Fibroblast of mammary gland (primary cell): ENCODE measurements at places on chromosomes 11 and 22.
A peak's percentile ranks its signal among the peaks of the same experiment; 100 is the strongest.

DNA sequence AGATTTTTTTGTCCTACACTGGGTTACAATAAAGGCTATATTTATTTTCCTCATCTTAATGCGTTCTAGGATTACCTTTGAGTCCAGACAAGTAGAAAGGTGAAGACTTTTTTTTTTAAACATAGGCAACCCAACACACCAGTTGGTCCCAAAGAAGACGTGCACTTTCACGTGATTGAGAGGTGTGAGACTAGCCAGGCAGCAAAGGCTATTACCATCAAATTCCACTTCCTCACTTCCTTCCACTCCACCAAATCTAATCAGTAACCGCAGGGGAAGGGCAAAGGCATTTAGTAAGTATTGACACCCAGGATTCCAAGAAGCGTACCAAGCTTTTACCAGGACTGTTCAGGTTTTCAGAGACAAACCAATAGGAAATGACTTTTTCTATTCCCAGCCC is 109.3 kb downstream of the APIP start:
- no peak for DNase-seq

- DNase-seq: peak; percentile 33
Observed at GRCh38 chr11:106306942-106307341, 229.5 kb downstream of the AASDHPPT start.

DNA sequence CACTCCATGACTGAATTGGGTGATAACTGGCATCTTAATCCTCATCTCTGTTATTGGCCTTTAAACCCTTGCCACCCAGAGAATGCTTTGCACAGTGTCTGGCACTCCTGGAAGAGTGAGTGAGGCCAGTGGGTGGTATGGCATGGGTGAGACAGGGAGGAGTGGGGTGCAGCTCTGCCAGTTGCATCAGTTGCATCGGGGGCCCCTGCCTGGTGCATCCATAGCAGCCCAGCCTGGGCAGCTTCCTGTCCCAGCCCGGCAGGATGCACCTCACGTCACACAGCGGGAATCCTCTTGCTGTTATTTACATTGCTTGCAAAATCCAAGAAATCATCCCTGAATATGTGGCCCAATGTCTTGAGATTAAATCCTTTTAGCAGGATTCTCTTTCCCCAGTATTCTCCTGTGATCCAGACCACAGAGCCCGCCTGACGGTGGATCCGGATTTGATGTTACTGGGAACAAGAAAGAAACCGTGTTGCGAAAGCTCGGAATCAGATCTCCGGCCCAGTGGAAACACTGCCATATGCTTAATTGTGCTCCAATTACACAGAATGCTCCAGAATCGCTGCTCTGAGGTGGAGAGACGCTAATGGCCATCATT is 37.6 kb upstream of the MN1 start:
- DNase-seq: peak; percentile 81

- DNase-seq: no peak
Observed at GRCh38 chr11:132704781-132705375, 827.4 kb downstream of the OPCML start.

GRCh38 chr22:36355362-36355761 is 32.4 kb downstream of the MYH9 start:
- DNase-seq: peak; percentile 48

DNA sequence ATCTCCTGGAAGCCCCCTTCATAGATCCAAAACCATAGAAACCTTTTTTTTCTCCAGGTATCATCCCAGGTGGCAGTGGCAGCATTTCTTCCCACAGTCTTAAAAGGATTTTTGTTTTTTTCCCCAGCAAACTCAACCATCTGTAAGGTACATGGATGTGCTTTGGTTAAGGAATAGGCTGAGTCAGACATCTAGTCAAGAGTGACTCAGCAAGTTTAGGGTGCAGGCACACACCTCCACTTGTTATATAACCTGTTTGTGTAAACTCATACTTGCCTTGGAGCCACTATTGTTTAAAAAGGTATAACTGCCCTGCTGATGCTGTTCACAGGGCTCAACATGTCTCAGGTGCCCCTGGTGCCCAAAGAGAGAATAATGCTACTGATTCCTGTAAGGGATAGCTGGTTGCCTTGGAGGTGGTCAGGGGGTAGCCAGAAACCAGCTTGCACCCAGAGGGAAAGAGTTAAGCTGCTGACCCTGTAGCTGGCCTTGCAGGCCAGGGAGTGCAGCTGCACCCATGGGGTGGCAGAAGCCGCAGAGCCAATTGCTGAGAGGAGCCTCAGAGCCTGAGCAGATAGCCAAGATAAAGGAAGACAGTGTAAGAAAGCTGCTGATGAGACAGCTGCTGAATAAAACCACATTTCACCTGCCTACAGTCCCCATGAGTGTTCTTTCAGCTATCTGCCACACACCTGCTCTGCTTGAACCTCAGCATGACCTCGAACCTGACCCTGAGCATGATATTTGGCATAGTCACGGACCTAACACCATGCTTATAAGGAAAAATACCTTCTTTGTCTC is 1726.1 kb upstream of the RAG2 start:
- no peak for DNase-seq

GRCh38 chr11:111819829-111820237 is 51.5 kb downstream of the ALG9 start:
- DNase-seq: peak; percentile 85

DNA sequence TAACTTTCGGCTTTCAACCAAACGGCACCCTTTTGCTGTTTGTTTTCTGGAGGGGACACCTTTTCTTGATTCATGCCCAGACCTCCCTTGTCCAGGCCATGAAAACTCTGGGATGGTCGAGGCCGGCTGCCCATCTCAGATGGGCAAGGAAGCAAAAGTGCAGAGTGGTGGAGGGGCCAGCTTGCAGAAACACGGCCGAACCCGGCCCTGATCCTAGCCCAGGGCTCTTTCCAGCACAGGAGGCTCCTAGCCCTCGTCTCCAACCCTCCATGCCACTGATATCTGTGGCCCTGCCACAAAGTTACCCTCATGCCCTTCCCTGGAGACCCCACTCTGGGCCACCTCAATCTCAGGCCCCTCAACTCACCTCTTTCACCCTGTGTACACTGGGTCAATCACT is 18.9 kb upstream of the SLC22A12 start:
- DNase-seq: no peak

- DNase-seq: no peak
Observed at GRCh38 chr11:16392616-16393015, 36.3 kb upstream of the SOX6 start.

- peak; percentile 99 for DNase-seq
Observed at GRCh38 chr11:12693479-12694182, 19.4 kb downstream of the TEAD1 start.

DNA sequence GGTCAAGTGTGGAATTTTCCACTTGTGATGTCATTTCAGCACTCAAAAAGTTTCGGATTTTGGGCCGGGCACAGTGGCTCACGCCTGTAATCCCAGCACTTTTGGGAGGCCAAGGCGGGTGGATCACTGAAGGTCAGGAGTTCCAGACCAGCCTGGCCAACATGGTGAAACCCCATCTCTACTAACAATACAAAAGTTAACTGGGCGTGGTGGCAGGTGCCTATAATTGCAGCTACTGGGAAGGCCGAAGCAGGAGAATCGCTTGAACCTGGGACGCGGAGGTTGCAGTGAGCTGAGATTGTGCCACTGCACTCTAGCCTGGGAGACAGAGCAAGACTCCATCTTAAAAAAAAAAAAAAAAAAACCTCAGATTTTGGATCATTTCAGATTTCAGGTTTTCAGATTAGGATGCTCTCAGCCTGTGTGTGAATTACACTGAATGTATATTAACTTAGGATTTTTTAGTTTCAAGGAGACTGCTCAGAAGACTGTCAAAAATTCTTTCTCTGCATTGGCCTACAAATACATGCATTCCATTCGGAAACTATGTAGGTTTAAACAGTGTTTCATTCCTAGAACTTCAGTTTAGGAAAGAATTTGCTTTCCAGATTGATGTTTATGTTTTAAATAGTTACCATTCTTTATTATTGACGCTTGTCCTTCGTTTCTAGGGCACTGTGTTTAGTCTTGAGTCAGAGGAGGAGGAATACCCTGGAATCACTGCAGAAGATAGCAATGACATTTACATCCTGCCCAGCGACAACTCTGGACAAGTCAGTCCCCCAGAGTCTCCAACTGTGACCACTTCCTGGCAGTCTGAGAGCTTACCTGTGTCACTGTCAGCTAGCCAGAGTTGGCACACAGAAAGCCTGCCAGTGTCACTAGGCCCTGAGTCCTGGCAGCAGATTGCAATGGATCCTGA is 48.0 kb downstream of the BID start:
- no peak for DNase-seq

GRCh38 chr11:112249871-112250610 is 10.6 kb downstream of the PLET1 start:
- DNase-seq: no peak

- peak; percentile 63 for DNase-seq
Observed at GRCh38 chr11:64971421-64972233, at the start of gene MAJIN. TSS of gene MAJIN (minus strand) at chr11:64972108. CDS start at chr11:64959405, 12,703 bp downstream.

- DNase-seq: peak; percentile 68
Observed at GRCh38 chr11:45146072-45147016, at the start of gene PRDM11. TSS of gene PRDM11 (plus strand) at chr11:45146639. CDS start at chr11:45181767, 35,128 bp downstream.

DNA sequence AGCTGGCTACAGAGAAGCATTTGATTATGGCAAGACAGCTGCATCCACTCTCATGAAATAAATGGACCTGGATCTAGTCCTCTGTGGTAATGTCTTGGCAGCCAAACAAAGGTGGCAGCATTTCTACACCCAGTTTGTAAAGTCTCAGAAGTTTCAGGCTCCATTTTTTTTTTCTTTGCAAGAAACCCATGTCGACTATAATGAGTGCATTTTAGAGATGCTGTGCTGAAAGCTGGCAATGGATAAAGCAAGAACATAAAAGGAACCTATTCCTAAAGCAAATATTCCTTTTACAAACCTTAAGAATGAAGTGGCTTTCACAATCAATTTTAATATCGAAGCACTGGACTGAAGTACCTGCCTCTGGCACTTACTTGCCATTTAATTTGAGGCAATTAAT is 33.5 kb downstream of the THAP12 start:
- DNase-seq: no peak

- peak; percentile 8 for DNase-seq
Observed at GRCh38 chr11:109123816-109124787, 297.9 kb upstream of the C11orf87 start.

GRCh38 chr11:86755146-86755545 is 45.2 kb upstream of the PRSS23 start:
- DNase-seq: no peak

DNA sequence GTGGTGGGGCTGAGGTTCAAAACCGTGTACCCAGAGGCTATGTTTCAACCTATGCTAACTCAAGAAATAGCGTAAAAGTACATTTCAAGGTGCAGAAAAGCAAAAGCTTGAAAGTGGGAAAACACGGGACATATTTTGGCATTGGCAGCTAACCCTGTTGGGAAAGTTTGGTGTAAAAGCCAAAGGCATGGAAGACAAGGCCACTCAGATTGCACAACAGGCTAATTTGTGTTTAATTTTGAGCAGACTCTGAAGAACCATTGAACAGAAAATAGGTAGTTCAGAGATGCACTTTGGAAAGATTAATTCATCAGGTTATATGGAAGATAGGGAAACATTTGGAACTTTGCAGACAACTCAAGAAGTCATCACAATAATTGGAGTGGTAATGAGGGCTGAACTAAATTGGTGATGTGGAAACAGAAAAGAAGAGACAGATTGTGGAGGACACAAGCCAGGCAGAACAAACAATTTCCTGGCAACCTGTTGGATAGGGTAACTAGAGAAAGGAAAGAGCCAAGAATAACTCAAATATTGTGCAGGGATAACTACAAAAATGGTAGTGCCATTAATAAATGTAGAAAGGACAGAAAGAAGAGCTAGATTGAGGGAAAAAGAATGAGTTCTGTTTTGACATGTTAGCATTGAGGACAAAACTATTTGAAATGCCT is 140.5 kb upstream of the PGR start:
- no peak for DNase-seq

DNA sequence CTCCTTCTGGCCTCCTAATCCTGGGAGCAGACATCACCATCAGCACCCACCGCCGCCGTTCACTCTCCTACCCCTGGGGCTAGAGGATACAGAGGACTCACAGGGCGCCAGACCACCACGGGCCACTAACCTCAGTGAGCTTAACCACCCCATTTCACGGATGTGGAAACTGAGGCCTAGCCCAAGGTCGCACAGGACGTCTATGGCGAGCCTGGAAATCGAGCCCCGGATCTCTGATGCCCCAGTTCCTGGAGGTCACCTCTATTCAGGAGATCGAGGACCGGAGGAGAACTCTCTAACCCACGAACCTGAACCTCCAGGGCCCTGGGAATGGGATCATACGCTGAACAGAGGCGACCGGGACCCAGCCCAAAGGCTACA is 349 bp downstream of the TIMM10 start:
- no peak for DNase-seq
